ENCODE measurements at places on chromosomes 2 and 18.

- peak; percentile 90 for DNase-seq
Measured at GRCh38 chr2:43293744-43294695, 67.6 kb upstream of the ZFP36L2 start.

DNA sequence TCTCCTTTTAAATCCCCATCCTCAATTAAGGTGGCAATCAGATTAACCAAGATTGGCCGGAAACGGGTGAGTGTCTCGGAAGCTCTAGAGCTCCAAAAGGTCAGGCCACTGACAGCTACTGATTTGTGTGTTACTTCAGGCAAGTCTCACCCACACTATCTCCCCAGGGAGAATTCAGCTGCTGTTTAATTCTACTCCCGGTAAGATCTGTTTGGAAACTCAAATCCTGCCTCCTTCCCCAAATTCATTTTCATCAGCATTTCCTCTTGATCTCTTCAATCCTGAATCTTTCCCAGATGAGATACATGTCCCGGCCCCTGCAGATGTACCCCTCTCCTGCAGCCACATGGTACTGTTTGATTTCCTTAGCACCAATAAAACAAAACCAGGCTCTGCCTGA is 34.9 kb downstream of the EFR3B start:
- DNase-seq: no peak

GRCh38 chr2:33100921-33101320 is 154.2 kb downstream of the LTBP1 start:
- DNase-seq: no peak

- DNase-seq: no peak
Measured at GRCh38 chr2:162043132-162043531, 30.9 kb downstream of the DPP4 start.

GRCh38 chr18:78873926-78874500 is 105.6 kb upstream of the SALL3 start:
- no peak for DNase-seq

DNA sequence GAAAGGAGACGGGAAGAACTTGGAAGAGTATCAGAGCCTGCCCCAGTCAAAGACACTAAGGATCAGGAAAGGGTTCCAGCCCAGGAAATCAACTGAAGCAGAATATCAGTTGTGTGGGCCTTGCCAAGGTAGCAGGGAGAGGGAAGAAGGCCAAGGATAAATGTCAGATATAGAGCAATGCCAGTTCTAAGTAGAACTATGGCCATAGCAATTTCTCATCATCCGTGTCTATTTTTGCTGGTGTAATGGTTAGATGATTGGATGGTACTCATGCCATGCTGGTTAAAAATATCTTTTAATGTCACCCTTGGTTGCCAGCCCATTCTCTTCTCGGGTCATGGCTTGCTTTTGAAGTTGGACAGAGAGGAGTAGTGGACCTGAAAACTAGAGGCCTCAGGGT is 41.9 kb downstream of the MAIP1 start:
- no peak for DNase-seq

DNA sequence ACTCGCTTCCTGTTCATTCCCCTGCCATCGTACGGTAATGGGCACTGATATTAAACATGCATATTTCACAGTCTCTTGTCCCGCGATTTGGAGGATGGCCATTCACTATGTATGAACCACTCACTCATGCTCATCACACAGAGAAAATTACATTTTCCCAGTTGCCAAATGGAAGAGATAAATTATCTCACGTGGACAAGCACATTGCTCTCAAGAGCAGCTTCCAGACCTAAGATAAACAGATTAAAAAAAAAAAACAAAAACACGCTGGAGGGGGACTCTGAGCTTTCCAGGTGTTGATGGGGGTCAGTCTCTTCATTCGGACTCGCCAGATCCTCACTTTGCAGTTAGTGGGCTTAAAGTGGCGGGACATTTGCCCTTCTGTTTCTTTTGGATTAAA is 1.7 kb upstream of the MAPK4 start:
- DNase-seq: no peak

DNA sequence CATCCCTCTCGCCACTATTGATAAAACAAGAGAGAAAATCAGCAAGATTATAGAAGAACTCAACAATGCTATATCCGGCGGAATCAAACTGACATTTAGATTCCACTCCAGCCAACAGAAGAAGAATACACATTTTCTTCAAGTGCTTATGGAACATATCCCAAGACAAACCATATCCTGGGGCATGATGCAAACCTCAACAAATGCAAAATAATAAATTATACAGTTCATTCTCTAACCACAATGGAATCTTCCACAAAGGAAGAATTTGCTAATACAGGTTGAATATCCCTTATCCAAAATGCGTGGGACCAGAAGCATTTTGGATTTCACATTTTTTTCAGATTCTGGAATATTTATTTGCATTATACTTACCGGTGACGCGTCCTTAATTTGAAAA is 51.4 kb upstream of the YPEL5 start:
- no peak for DNase-seq

DNA sequence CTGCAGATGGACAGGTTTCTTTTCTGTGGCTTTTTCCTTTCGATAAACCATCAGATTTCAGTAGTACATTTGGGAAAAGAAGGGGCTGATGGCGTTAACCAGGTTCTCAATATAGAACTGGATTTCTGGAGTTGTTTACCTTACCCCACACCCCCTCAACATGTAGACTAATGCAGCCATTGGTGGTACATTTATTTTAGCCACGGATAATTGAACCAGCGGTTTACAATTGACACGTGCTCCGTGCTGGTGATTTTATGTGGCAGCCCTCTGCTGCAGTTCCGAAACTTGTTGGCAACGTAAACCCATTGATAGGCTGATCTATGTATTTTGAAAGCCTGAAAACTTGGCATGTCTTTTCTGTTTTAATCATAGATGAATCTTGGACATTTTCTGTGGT is 5.4 kb downstream of the SOX11 start:
- no peak for DNase-seq

GRCh38 chr2:25237764-25238163 is 69.4 kb upstream of the POMC start:
- no peak for DNase-seq

- no peak for DNase-seq
Measured at GRCh38 chr18:33372442-33372841, 68.1 kb downstream of the CCDC178 start.

DNA sequence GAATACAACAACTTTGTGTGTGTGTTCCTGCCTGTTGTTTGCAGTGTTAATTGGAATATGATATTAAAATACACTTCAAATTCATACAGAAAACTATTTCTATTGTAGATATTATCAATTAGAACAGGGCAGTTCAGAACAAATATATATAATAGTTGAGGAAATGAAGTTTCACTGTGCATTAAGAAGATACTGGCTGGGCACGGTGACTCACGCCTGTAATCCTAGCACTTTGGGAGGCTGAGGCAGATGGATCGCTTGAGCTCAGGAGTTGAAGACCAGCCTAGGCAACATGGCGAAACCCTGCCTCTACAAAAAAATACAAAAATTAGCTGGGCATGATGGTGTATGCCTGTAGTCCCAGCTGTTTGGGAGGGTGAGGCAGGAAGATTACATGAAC is 79.3 kb downstream of the ASAP2 start:
- DNase-seq: no peak

DNA sequence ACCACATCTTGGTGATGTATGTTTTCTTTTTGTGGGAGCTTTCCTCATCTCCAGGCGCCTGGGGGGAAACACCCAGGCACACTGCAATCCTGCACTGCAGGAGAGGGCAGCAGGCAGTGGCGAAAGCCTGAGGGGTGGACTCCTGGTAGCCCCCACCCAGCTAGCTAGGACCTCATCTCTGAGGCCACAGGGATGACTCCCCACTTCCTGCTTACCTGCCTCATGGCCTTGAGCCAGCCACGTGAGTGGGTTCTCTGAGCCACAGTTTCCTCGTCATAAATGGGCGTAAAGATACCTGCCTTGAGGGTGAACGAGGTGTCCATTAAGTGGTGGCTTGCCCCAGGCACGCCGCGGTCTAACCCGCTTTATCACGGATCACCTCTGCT is 19.1 kb downstream of the TRAF3IP1 start:
- no peak for DNase-seq

- no peak for DNase-seq
Measured at GRCh38 chr2:18373081-18373480, 187.4 kb downstream of the RDH14 start.

DNA sequence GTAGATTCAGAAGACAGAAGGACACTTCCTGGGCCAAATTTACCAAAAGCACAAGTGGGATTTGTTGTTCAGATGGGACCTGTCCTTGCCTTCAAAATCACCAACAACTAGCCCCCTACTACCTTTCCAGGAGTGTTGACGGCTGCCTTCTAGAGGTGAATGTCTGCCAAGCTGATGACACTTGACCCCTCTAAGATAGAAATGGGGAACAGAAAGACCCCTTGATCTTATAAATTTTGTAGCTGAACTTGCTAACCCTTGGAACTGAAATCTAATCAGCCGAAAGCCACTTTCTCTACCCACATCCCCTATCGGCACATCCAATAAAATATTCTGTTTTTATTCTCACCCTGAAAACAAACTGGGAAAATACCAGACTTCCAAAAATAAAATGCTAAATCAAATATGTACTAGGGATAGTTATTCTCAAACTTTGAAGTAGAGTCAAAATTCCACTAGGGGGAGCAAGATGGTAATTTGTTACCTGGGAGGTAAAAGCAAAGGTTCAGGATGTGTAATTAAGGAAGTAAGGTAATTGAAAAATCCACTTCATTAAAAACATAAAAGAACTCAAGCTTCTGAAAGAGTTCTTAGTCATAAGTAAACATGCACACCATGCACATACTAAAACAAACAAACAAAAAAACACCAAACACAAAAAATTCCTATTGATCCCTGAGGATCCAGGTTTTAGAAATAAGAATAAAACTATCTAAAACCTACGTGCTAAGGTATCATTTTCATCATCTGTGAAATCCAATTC is 119.2 kb downstream of the ANKRD44 start:
- DNase-seq: no peak

DNA sequence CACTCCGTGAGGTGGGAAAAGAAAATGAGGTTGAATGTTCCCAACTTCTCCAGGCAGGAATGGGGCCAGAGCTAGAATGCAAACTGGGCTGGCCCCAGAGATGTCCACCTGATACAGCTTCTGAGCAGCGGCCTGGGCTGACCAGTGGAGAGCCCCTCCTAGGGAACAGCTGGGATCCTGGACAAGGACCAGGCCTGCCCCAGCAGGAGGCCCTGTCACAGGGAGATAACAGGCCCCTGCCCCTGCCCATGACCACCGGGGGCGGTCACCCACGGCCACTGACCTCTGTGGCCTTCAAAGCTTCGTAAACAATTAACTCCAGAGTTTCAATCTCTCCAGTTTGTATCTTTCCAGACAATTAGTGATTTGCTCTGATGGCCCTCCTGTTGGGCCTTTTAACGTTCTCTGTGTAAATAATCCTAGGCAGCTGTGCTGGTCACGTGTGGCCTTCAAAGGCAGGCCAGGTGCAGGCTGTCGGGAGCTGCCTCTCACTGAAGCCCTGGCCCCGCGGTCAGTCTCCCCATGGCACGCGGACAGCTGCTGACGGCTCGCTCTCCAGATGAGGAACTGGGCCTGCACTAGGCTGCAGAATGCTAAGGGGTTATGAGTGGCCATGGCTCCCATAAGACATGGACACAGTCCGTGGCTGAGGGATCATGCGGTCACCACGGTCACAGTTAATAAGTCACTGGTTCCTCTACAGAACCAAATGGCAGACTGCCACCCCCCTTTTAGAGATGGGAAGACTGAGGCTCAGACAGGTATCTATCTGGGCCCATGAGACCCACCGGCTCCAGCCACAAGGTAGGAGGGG is 9.2 kb downstream of the HS6ST1 start:
- DNase-seq: no peak

DNA sequence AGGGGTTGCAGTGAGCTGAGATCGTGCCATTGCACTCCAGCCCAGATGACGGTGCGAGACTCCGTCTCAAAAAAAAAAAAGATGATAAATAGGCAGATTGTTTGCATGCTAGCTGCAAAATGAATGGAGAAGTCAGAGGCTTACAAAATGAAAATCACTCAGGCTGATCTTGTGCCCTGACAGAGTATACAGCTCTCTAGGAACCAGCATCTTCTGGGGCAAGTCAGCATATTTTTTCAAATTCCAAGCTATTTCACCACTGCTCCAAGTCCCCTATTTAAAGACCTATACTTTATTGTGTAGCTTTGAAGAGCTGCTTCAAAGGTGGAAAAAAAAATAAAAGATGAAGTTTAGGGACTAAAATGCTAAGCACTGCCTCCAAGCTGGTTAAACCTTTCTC is 6.1 kb downstream of the E2F6 start:
- DNase-seq: no peak

- no peak for DNase-seq
Measured at GRCh38 chr2:162591403-162592083, 247.0 kb downstream of the KCNH7 start.

DNA sequence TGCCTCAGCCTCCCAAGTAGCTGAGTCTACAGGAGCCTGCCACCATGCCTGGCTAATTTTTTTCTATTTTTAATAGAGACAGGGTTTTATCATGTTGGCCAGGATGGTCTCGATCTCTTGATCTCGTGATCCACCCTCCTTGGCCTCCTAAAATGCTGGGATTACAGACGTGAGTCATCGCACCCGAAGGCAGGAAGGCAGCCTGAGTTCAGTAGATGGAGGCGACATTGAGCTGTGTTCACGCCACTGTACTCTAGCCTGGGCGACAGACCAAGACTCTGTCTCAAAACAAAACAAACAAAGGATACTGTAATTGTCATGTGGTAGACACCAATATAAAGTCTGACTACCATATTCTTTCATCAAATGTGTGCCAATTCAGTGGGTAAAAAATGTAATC is 500.9 kb upstream of the DSEL start:
- no peak for DNase-seq

GRCh38 chr2:160325418-160325817 is 125.3 kb upstream of the ITGB6 start:
- DNase-seq: no peak

DNA sequence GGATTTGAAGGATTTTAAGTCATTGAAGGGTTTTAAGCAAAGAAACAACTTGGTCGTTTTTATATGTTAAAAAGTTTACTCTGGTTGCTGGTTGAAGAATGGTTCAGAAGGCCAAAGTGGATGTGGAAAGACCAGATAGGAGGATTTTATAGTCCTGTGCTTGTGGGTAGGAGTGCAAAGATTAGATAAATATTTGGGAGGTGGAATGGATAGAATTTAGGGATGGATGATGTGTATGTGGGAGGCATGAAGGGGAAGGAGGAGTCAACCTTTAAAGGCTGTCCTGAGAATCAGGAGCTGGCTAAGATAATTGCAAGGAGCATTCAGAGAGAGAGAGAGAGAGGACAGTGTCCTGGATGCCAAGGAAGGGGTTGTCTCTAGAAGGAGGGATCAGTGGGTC is 190.1 kb upstream of the SPRED2 start:
- no peak for DNase-seq

Measured in AG04449 (cell line).